ENCODE measurements at places on chromosomes 7 and 10. TPM values are rescaled to one million over a fixed set of nuclear protein-coding genes. Genes with fewer than 3 reads are reported as not detected.

PKD2L1 gene
- total RNA-seq = not detected

IL15RA gene
- 17.2 TPM for total RNA-seq

ADARB2 gene
- not detected for total RNA-seq

HECW1 gene
- not detected for total RNA-seq

CEP55 gene
- total RNA-seq = 18.9 TPM

EBLN1 gene
- total RNA-seq = not detected

RNF148 gene
- total RNA-seq = 1.6 TPM

JAKMIP3 gene
- not detected for total RNA-seq

GNGT1 gene
- total RNA-seq = not detected

MNX1 gene
- not detected for total RNA-seq

CFAP46 gene
- 1.5 TPM for total RNA-seq

HKDC1 gene
- total RNA-seq = not detected

CHCHD2 gene
- 323 TPM for total RNA-seq

ZNF775 gene
- 4.8 TPM for total RNA-seq
